ENCODE measurements at places on chromosomes 6 and 20. TPM values are rescaled to one million over a fixed set of nuclear protein-coding genes. Genes with fewer than 3 reads are reported as not detected.

Gene AKAP7
- 3.1 TPM for total RNA-seq

Gene PHACTR1
- total RNA-seq: 0.05 TPM

Gene MEP1A
- total RNA-seq: not detected

Gene ETV7
- 0.51 TPM for total RNA-seq

Gene TPBG
- total RNA-seq: 0.07 TPM

Gene C2
- total RNA-seq: 1.4 TPM

Gene FAM83D
- 15.4 TPM for total RNA-seq

Gene TAGAP
- total RNA-seq: 38.1 TPM

Gene CCM2L
- not detected for total RNA-seq

Gene TFAP2C
- total RNA-seq: not detected

Gene MAS1
- not detected for total RNA-seq

DNA sequence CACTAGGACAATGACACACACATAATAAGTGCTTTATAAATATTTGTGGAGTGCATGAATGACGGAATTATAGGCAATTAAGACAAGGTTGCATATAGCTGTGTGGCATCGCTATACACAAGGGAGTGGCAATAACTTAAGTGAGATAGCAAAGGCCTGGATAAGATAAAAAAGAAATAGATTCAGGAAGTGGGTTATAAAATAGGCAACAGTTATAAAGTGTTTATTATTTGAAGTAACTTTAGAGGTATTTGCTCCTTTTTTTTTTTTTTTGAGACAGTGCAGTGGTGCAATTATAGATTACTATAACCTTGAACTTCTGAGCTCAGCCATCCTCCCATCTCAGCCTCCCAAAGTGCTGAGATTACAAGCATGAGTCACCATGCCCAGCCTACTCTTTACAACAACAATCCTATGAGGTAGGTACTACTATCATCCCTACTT lies 75.9 kb upstream of the LOC128125822 start:
- peaks cover 20% of the 10 kb centered on the region for H3K27me3 ChIP-seq
- H3K36me3 ChIP-seq: no peaks in the 10 kb centered on the region
- no peak overlapping the region for H3K27ac ChIP-seq
- H3K4me3 ChIP-seq: no peak overlapping the region
- H3K4me1 ChIP-seq: peaks cover 5% of the 10 kb centered on the region
- DNase-seq: no peak

GRCh38 chr6:144314003-144314485 lies 28.9 kb downstream of the UTRN start:
- no peak for DNase-seq
- peaks cover 10% of the 10 kb centered on the region for H3K36me3 ChIP-seq
- H3K4me1 ChIP-seq: peaks cover 42% of the 10 kb centered on the region
- no peak overlapping the region for H3K27ac ChIP-seq
- H3K27me3 ChIP-seq: no peaks in the 10 kb centered on the region

DNA sequence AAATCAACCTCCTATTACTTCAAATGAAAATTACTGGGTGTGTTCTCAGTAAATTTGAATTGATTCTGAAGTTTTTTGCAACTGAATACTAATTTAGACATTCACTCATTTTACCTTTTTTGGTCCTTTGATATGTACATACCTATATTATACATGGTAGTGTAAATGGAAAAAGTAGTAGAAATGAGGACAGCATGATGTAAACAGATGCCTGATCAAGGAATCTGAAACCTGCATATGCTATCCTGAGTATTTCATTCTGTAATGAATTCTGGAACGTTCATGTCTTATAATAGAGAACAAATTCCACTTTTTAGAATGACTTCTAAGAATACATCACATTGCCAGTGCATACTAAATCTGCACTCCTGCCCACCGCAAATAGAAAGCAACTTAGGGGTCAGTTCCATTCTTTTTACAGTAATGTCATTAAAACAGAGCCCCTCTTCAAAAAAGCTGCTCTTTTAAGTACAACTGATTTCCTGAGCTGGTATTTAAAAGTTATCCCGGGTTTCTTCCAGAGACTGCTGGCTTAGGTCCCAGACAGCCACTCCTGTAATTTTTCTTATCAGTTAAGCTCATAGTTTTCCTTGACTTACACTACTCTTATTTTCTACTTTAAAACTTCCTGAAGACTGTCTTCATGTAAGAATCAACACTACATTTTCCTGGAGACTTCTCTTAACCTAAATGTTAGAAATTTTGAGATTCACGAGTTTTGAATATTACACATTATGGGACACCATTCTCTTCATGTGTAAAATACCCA lies 48.4 kb downstream of the MAP3K7 start:
- no peak for DNase-seq
- H3K36me3 ChIP-seq: peaks cover 31% of the 10 kb centered on the region

DNA sequence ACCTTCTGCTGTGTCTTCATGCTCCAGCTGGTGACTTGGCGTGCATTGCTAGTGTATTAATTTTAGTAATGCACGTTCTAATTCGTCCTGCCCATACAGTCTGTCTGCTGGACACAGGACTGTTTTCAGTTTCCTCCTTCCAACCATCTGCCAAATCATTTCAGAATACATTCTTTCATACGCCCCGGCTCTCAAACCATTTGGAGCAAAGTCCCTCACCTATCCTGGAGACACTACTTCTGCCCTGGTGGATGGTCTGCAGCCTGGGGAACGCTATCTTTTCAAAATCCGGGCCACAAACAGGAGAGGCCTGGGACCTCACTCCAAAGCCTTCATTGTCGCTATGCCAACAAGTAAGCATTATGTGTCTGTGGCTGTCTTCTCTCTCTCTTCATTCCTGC lies 60.5 kb downstream of the FNDC1 start:
- H3K27ac ChIP-seq: no peak overlapping the region
- DNase-seq: no peak
- peaks cover 24% of the 10 kb centered on the region for H3K27me3 ChIP-seq
- no peak overlapping the region for H3K4me3 ChIP-seq

GRCh38 chr6:98041921-98042320 lies 758.9 kb upstream of the MMS22L start:
- no peak overlapping the region for H3K4me3 ChIP-seq
- no peaks in the 10 kb centered on the region for H3K36me3 ChIP-seq
- DNase-seq: no peak
- H3K4me1 ChIP-seq: no peaks in the 10 kb centered on the region
- no peaks in the 10 kb centered on the region for H3K27me3 ChIP-seq
- no peak overlapping the region for H3K27ac ChIP-seq

GRCh38 chr20:18778690-18779392 lies 34.7 kb upstream of the SCP2D1 start:
- H3K4me1 ChIP-seq: no peaks in the 10 kb centered on the region
- H3K27ac ChIP-seq: no peak overlapping the region
- no peak for DNase-seq
- H3K36me3 ChIP-seq: no peaks in the 10 kb centered on the region

- no peaks in the 10 kb centered on the region for H3K36me3 ChIP-seq
- H3K27ac ChIP-seq: no peak overlapping the region
- peaks cover 2% of the 10 kb centered on the region for H3K4me1 ChIP-seq
- no peak for DNase-seq
- H3K4me3 ChIP-seq: no peak overlapping the region
Observed at GRCh38 chr20:36481380-36482043, 59.8 kb upstream of the MYL9 start.

GRCh38 chr6:134768931-134769330 lies 181.0 kb downstream of the ALDH8A1 start:
- H3K4me3 ChIP-seq: no peak overlapping the region
- H3K36me3 ChIP-seq: no peaks in the 10 kb centered on the region
- H3K4me1 ChIP-seq: no peaks in the 10 kb centered on the region
- H3K27ac ChIP-seq: no peak overlapping the region
- DNase-seq: no peak

- peaks cover 2% of the 10 kb centered on the region for H3K4me1 ChIP-seq
- H3K27me3 ChIP-seq: no peaks in the 10 kb centered on the region
- no peak overlapping the region for H3K27ac ChIP-seq
- DNase-seq: no peak
Observed at GRCh38 chr20:20571068-20571780, 141.2 kb downstream of the RALGAPA2 start.

DNA sequence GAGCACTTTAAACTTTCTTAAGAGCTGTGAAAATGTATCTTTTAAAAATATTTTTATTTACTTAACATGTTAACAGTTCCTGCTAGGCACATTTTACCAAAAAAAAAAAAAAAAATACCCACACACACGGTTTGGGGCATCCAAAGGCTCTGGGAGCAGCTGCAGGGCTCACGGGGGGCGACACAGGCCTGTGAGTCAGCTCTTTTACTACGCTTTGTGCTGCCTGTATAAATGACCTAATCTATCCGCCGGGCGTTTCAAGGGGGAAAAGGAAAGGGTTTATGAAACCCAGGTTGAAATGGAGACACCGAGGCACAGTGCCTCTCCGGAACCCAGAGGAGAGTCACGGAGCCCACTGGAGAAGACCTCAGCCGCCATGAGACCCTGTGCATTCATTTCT lies 40.4 kb downstream of the DLL1 start:
- H3K4me1 ChIP-seq: no peaks in the 10 kb centered on the region
- no peak for DNase-seq
- H3K4me3 ChIP-seq: no peak overlapping the region
- H3K27me3 ChIP-seq: peaks cover 1% of the 10 kb centered on the region
- no peaks in the 10 kb centered on the region for H3K36me3 ChIP-seq
- H3K27ac ChIP-seq: no peak overlapping the region

DNA sequence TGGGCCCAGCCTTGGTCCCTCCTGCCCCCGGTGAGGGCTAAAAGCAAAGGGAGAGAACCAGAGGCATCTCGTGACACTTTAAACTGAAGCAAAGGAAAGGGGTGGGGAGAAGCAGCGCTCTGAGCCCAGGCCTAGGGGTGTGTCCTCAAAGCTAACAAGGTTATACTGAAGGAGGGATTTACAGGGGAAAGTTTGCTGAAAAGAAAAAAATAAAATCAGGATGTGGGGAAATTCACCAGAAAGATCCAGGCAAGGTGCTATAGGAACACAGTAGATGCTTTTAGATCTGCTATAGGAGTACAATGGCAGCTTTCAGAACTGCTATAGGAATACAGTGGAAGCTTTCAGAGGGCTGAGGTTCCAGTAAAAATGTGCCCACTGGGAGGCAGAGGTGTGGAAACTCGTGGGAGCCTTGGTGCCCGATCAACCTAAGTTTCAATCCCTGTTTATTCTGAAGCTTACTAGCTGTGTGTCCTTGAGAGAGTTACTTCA lies at the start of gene COL9A1:
COL9A1 (minus strand) TSS at position 51 of the 492 bp plus-strand sequence. CDS start 160 bp downstream, outside the sequence.
- H3K27me3 ChIP-seq: peaks cover 10% of the 10 kb centered on the region
- H3K36me3 ChIP-seq: no peaks in the 10 kb centered on the region
- peaks cover 5% of the 10 kb centered on the region for H3K4me1 ChIP-seq
- no peak for DNase-seq
- no peak within 1 kb of the TSS for H3K4me3 ChIP-seq

DNA sequence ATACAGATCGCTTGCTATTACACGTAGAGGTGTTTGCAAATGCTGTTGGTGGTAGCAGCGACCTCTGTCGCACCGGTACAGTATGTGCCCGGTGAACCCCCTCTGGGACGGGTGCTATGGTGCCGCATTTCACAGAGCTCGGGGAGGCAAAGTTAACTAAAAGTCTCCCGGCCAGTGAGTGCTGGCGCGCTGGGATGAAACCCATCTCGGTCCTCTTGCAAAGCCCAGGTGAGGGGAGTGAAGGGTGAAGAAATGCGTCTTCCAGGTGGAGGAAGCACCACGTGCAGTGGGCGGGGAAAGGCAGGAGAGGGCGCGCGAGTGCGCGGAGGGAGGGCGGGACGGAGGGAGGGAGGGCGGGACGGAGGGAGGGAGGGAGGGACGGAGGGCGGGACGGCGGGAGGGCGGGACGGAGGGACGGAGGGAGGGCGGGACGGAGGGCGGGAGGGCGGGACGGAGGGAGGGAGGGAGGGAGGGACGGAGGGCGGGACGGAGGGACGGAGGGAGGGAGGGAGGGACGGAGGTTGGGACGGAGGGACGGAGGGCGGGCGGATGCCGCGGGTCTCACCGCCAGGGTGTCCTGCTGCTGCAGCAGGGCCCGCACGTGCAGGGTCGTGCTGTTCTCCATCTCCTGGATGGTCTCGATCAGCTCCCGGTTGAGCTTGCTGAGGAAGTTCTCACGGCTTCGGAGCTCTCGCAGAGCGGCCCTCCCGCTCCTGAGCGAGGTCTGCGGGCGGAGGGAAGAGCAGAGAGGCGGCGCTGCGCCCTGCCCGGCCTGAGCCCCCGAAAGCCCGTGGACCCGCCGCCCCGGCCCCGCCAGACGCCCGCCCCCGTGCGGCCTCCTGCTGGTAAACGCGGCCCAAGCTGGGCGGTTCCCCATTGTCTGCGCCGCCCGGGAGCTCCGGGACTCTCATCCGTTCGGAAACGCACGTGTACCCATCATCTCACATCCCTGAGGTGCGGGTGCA lies 11.7 kb downstream of the C20orf96 start:
- DNase-seq: no peak
- no peak overlapping the region for H3K4me3 ChIP-seq
- peaks cover 16% of the 10 kb centered on the region for H3K36me3 ChIP-seq
- no peaks in the 10 kb centered on the region for H3K27me3 ChIP-seq

GRCh38 chr6:108556250-108556649 lies 4.5 kb upstream of the FOXO3 start:
- H3K36me3 ChIP-seq: no peaks in the 10 kb centered on the region
- H3K27ac ChIP-seq: no peak overlapping the region
- DNase-seq: no peak
- no peak overlapping the region for H3K4me3 ChIP-seq

DNA sequence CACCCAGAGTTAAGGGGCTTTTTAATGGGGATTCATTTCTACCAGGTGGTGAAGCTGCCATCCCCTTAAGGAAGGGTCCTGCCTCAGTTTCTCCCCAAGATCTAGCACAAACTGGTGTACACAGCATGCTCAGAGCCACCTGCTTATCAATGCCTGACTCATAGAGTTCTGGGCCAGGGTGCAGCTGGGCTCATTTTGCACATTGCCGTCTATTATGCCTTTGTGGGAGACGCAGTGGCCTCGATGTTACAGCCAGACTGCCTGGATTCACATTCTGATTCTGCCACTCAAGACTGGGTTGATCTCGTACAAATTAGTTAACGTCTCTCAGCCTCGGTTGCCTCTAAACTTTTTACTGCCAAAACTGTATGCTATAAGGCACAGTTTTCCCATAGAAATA lies 365.7 kb downstream of the ZFAND3 start:
- H3K36me3 ChIP-seq: no peaks in the 10 kb centered on the region
- no peak overlapping the region for H3K27ac ChIP-seq
- no peak for DNase-seq
- H3K27me3 ChIP-seq: no peaks in the 10 kb centered on the region

DNA sequence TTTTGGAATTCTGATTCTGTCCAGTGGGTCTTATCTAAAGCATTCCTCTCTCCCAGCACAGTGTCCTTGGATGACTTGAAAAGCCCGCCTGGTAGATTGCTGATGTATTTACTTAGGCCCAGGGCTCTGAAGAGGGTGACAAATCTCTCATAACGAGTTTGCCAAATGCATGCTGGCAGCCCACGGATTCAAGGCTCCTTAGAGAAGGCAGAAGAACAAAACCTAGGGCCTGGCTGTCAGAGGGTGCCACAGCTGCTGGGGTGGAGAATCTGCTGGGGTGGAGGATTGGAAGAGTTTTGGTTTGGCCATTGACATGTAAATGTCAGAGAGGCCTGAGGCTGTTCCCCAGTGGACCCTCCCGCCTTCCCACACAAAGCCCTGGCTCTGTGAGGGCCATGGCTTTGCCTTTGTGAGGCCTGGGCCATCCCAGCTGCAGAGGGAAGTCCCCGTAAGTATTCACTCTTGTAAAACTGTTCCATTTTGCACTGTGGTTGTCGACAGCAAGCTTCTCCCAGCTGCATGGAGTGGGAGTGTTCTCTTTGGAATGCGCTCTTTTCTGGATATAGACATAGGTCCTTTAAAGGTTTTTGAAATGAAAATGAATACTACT lies 50.3 kb downstream of the ANKRD6 start:
- no peak for DNase-seq
- H3K4me1 ChIP-seq: peaks cover 5% of the 10 kb centered on the region
- peaks cover 10% of the 10 kb centered on the region for H3K27me3 ChIP-seq
- no peak overlapping the region for H3K27ac ChIP-seq
- no peaks in the 10 kb centered on the region for H3K36me3 ChIP-seq
